ENCODE measurements at places on chromosomes 3 and 15.

- no peak for DNase-seq
Observed at GRCh38 chr3:148755570-148755969, 57.9 kb downstream of the AGTR1 start.

DNA sequence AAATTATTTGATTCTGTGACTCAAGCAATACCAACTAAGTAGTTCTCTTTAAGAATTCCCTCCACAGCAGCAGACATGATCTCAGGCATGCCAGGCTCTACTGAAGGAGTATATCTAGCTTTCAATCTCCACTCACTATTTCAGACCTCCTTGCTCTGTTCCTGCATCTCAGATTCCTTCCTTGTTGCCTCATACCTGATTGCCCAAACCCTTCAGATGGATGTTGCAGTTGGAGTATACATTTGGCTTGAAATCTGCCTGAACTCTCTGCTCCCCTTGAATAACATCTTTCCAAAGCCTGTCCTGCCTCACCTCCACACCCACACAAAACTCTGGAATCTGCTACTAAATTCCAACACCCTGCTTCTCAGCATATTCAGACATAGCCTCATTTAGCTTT lies 19.8 kb upstream of the TM4SF4 start:
- no peak for DNase-seq

DNA sequence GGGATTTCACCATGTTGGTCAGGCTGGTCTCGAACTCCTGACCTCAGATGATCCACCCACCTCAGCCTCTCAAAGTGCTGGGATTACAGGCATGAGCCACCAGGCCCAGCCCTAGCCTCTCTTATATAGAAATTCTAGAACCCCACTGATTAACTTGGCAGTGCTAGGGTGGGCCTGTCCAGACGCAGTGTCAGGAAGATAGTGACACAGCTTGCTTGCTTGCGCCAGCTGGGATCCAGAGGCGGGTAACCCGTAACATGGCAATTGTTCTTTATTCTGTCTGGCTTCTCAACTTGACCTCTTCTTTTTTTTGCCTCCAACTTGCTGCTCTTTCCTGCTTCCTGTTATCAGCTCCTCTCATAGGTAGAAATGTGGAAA lies 16.2 kb downstream of the CEP19 start:
- no peak for DNase-seq

DNA sequence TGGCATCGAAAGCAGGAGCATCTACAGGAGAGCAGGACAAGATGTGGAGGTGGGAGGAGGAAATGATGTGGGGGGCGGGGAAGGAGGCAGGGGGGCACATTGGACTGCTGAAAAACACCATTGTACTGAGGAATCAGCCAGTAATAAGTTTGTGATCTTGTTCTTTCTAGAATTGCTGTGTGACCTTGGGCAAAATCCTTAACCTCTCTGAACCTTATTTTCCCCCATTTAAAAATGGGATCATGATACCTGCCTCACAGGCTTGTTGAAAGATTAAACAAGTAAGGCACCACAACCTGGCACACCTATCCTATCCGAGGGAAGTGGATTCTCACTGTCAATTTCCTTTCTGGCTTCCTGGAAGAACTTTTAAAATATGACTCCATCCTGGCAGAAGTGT lies 56.9 kb upstream of the ARRDC4 start:
- no peak for DNase-seq

DNA sequence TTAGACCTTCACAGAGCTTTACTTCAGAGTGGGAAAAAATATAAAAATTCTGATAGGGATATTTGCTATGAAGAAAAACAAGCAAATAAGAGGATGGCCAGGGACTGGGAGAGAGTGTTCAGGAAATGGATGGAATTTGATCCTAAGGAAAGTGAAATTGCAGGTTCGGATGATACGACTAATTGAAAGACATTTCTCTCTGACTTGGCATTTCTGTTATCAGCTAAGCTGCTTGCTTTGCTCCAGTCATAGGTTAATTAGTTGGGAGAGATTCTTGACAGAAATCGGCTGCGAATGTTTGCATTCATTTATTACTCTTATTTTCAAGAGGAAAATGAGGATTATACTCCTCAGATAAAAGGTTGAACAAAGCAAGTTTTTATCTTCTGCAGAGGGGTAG lies 808.7 kb upstream of the NECTIN3 start:
- DNase-seq, result no peak

DNA sequence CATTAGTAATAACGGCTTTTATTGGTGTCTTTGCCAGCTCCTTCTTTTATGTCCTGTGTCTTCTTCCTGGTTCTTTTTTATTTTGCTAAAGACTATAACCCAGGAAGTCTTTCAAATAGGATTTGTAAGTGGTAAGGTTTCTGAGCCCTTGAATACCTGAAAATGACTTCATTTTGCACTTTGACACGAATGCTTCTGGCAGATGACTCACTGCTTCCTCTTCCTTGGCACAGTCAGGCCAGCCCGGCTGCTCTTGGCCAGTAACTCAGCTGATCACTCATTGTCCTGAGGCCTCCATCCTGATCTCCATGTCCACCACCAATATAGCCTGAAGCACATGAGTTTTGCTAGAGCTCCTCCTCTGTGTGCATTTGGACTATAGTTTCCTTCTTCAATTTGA lies 48.7 kb upstream of the NR2E3 start:
- no peak for DNase-seq

DNA sequence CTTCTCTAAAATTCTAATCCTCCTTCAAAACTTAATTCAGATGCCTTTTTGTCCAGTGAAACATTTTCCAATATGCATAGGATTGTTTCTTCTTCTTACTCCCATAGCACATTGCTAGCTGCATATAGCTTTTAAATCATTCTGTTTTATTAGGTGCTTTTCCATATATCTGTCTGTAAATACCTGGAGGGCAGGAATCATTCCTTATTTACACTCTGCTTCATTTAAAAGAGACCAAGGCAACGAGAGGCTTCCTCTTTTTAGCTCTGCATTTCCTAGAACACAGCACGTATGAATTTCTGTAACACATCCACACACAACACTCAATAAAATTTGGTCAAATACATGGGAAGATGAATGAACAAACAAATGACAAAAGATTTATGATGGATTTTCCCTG lies 43.5 kb upstream of the KPNA4 start:
- DNase-seq, result no peak

- no peak for DNase-seq
Observed at GRCh38 chr3:192161661-192162060, 565.7 kb downstream of the FGF12 start.

- DNase-seq, result no peak
Observed at GRCh38 chr3:182487143-182487542, 306.2 kb upstream of the ATP11B start.

GRCh38 chr3:52004163-52004787 lies 8.6 kb upstream of the RPL29 start:
- DNase-seq, result no peak

- DNase-seq, result no peak
Observed at GRCh38 chr3:46517016-46517783, 19.4 kb downstream of the RTP3 start.

GRCh38 chr3:169044331-169045113 lies 619.0 kb downstream of the MECOM start:
- DNase-seq, result no peak

GRCh38 chr3:16504242-16504641 lies 9.3 kb downstream of the RFTN1 start:
- DNase-seq, result no peak

- no peak for DNase-seq
Observed at GRCh38 chr3:124455891-124456290, 274.4 kb upstream of the UMPS start.

GRCh38 chr3:60188803-60189202 lies 1062.4 kb downstream of the FHIT start:
- DNase-seq, result no peak

DNA sequence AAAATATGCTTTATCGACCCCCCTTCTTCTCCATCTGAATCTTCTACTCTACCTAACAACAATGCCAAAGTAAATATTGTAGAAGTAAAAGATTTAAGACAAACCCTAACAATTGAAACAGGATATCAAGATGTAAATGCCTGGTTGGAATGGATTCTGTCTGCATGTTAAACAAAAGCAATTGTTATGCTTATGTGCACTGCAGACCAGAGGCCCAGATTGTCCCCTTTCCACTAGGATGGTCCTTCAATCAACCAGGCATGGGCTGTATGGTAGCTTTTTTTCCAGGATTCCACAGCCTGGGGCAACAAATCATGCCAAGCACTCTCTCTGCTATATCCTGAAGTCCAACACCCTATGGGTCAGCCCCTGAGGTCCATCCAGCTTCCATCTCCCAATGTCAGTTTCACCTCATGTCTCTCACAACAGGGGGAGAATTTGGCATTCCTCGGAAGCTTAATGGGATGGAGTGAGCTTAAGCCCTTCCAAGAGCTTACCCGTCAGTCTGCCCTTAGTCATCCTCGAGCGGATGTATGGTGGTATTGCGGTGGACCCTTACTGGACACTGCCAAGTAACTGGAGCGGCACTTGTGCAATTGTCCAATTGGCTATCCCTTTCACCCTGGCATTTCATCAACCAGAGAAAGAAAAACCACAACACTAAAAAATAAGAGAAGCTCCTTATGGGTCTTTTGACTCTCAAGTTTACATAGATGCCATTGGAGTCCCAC lies 36.2 kb downstream of the ZNF589 start:
- no peak for DNase-seq

DNA sequence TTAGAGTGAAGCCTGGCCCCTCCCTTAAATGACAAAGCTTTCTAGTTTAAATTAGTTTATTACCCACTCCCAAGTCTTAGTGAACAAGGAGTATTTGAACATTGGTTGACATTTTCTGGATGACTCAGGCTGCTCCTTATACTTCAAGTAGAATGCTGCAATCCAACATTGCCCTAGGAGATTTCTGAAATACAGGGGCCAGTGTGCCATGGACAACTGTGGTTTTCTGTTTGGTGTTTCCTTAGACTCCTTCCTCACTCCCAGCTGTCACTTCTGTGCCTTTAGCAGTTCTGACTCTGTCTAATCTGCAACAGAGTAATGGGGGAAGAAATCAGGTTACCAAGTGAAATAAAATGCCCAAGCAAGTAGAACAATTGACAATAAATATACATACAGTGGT lies 116.1 kb upstream of the P2RY1 start:
- DNase-seq, result no peak

DNA sequence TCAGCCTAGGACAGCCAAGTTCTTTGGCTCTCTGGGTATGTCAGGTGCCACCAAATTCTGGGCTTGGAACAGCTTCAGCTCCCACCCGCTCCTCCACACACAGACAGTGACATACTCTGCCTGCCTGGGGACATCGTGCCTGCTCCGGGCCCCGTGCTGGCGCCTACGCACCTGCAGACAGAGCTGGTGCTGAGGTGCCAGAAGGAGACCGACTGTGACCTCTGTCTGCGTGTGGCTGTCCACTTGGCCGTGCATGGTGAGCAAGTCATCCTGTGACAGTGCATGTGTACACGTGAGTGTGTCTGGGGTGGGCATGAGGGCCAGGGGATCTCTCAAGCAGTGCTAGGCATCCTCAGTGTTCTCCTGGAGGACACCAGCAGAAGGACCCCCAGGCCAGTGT lies 922 bp downstream of the IL17RC start:
- DNase-seq, result no peak

GRCh38 chr3:157261000-157261399 lies 101.1 kb upstream of the CCNL1 start:
- DNase-seq, result no peak

- DNase-seq, result no peak
Observed at GRCh38 chr3:195591852-195592251, 8.1 kb upstream of the APOD start.

GRCh38 chr3:28042095-28042635 lies 199.3 kb upstream of the CMC1 start:
- no peak for DNase-seq

GRCh38 chr3:158086776-158087175 lies 19.4 kb downstream of the SHOX2 start:
- no peak for DNase-seq

- no peak for DNase-seq
Observed at GRCh38 chr15:74268020-74268419, 31.9 kb downstream of the CCDC33 start.

DNA sequence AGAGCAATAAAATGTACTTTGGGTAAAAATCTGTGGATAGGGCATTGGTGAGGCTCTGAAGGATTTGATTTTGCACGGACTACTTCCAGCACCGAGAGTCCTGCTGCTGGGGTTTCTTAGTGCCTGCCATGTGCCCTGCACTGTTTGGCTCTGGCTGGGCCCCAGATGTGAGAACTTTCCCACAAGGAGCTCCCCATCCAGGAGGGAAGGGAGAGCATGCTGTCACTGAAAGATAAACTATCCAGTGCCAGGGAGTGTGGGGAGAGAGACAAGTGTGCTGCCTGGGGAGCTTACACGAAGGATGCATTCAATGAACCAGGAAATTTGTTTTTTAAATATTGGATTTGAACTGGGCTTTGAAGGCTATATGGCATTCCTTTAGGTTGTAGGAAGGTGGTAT lies 30.2 kb downstream of the LPP start:
- no peak for DNase-seq

Measured in activated T-helper 1 cell treated with anti-CD3 and anti-CD28 coated beads, Interleukin-2, amount 50 U/mL, for 16 hours (primary cell).